ENCODE measurements at places on chromosomes 16 and 17.

- DNase-seq, result no peak
Observed at GRCh38 chr16:46884513-46885293, 541 bp downstream of the GPT2 start.

DNA sequence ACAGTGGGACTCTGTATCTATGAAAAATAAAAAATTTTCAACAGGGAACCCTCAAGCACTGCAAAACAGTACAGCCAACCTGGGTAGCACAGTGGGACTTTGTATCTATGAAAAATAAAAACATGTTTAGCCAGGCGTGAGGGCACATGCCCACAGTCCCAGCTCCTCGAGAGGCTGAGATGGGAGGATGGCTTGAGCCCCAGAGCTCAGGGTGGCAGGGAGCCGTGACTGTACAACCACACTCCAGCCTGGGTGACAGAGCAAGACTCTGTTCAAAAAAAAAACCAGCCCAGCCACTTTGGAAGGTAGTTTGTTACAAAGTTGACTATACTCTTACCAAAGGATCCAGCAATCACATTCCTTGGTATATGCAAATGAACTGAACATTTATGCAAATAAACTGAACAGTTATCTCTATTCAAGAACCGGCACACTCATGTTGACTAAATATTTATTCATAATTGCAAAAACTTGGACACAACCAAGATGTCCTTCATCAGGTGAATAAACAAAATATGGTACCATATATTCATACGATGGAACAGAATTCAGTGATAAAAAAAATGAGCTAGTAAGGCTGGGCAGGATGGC is 5.2 kb downstream of the RPH3AL start:
- no peak for DNase-seq

GRCh38 chr16:15928261-15929104 is 20.9 kb upstream of the ABCC1 start:
- DNase-seq, result no peak

DNA sequence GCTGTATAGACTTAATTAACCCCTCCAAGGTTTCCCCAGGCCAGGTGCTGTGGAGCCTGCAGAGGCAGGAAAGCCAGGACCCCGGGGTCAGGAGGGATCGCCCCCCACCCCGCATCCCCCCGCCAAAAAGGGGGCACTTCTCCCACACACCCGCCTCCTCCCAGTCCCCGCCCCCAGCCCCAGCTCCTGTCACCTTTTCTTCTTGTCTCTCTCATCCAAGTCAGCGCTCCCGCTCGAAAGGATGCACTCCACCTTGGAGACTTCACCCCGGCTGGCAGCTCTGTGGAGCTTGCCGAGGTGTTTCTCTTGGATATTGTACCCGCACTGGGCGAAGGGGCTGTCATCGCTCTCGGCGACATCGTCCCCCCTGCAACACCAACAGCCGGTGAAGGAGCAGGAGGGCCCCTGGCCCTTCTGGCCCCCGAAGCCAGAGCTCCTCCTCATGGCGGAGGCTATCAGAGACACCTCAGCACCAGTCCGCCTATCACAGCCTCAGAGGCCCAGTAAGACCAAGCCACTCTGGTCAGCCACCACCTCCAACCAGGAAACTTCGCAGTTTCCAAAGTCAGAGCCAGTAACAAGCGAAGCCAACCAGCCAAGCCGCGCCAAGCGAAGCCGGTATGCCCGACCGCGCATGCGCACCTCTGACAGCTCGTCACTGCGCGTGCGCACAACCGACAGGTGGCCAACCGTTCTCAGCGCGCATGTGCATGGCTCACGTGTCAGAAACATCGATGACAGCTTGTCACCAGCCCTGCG is 52.5 kb downstream of the SHCBP1 start:
- DNase-seq, result no peak

- DNase-seq, result no peak
Observed at GRCh38 chr16:78606545-78606944, 507.1 kb downstream of the WWOX start.

- DNase-seq, result no peak
Observed at GRCh38 chr17:66687570-66688284, 147.2 kb upstream of the CACNG5 start.

DNA sequence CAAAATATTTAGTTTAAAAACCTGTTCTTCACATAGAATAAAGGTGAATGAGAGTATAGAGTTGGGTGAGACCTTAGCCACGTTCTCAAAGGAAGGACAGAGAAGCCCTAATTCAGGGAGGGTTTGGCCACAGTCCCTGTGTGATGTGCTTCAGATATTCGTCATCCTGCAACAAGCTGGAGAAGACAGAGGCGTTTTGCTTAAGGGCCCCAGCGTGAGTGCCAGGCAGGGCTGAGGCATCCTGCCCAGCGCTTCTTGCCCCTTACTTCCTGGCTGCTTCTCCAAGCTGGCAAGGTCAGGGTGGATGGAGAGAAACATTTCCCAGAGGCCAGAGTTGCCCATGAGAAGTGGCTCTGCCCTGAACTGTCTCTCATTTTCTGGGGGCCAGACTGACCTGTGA is 46.9 kb downstream of the AXIN2 start:
- no peak for DNase-seq

DNA sequence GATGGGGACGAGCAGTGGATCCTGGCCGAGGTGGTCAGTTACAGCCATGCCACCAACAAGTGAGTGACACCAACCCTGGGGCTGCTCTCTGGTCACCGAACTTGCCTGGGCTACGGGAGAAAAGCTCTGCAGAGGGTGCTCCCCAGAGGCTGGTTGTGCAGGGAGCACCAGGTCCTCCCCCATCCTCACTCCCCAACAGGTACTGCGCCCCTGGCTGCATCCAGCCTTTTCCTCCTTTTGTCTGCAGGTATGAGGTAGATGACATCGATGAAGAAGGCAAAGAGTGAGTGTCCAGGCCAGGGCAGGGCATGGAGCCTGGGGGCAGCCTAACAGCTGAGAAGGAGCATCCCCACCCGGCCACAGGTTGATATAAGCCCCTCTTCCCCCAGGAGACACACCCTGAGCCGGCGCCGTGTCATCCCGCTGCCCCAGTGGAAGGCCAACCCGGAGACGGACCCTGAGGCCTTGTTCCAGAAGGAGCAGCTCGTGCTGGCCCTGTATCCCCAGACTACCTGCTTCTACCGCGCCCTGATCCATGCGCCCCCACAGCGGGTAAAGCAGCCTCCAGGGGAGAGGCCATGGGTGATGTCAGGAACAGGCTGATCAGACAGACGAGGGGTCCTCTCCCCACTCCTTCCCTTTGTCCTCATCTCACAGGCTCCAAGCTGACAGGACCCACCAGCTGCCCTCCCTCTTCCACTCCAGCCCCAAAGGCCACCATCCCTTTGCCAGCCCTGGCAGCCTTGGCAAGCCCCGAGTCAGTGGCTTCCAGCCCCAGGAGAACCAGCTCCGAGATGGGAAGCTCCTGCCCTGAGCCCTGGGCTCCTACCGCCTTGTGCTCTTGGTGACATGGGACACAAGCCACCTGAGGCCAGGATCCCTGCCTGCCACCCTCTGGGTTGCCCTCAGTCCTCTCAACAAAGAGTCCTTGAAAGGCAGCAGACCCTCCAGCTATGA is 6.2 kb downstream of the SULT1A2 start:
- DNase-seq, result no peak
